ENCODE measurements at places on chromosomes 13 and 19.

GRCh38 chr13:67632590-67632989, 402.5 kb upstream of the PCDH9 start:
- DNase-seq = no peak

- no peak for DNase-seq
Measured at GRCh38 chr13:39397896-39398265, 205.1 kb downstream of the LHFPL6 start.

GRCh38 chr13:96499656-96500055, 409.7 kb downstream of the HS6ST3 start:
- DNase-seq = no peak

DNA sequence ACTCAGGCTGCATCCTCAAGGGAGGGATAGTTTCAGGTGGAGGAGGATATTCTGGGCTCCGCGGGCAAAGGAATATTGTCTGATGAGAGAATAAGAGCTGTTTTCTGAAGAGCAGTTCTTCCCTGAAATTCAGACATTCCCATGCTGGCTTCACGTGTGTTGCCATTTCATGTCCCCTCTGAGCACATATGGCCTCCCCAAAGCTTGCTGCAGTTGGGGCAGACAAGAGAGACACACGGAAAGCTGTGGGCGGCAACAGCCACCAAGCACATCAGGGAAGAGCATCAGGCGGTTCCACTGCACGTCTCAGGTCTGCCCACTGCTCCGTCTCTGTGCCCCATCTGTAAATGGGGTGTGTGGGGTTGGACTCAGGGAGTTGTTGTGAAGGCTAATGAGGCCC, 247.5 kb upstream of the TSHZ3 start:
- no peak for DNase-seq

DNA sequence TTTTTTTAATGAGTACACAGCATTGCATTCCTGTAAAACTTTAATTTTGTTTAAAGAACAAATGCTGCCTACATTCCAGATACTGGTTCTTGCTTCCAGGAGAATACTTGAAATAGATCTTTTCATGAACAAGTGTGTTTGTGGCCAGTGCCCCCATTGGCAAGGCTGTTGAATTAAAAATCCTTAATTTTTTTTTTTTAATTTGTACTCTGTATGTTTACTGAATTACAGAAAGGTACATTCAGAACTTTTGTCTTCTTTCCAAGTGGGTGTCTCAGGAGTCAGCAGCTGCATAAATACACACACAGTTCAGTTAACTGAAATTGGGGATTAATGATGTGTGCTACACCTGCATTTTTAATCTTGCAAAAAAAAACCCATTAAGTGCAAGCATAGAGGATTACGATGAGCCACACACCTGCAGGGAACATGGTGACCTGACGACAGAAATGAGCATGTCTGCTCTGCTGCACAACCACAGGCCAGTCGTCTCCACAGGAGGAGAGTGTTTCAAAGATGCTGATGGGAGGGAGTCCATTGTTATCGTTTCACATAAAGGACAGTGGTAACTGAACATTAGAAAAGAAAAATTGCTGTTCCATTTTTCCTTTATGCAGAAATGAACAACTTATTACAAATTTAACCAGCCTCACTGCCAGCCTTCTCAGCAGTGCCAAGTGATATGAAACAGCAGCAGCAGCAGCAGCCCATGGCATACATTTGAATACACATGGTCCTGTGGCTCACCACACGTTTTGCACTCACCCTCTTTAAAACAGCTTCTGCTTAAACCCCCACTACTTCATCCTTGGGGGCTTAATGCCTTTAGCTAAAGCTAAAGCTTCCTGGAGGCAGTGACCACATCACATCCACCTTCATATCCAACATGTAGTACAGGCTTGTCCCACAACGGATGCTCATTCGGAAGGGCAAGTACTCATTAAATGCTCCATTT, 72.3 kb upstream of the RFC3 start:
- DNase-seq = no peak

DNA sequence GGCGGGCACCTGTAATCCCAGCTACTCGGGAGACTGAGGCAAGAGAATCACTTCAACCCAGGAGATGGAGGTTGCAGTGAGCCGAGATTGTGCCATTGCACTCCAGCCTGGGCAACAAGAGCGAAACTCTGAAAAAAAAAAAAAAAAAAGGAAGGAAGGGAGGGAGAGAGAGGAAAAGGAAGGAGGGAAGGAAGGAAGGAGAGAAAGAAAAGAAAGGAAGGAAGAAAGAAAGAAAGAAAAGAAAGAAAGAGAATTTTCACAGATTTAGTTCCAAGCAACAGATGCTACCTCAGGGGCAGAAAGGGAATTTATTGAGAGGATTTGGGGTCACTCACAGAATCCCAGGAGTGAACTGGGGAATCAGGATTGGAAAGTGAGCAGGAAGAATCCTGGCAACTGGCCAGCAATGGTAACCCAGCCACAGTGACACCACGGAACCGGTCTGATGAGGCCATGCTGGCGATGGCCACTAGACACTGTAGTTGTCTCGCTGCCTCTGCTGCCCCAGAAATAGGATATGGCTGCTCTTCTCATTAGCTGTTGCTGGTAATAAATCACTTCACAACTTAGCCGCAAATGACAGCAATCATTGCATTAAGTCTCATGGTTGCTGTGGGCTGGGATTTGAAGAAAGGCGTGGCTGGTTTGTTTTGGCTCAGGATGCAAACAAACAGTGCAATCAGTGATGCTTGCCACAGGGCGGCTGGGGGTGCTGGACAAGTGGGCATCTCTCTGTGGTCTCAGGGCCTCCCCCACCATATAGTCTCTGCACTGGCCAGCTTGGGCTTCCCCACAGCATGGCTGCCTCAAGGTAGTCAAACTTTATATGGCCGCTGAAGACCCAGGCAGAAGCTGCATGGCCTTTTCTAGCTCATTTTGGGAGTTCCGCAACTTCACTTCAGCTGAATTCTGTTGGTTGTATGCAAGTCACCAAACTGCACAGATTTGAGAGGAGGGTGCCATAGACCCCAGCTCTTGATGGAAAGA, 5.2 kb upstream of the BCAM start:
- no peak for DNase-seq

- no peak for DNase-seq
Measured at GRCh38 chr13:65679240-65679639, 1550.9 kb downstream of the PCDH9 start.

- DNase-seq = peak; percentile 92
Measured at GRCh38 chr19:47663435-47663910, 49.7 kb upstream of the EHD2 start.

DNA sequence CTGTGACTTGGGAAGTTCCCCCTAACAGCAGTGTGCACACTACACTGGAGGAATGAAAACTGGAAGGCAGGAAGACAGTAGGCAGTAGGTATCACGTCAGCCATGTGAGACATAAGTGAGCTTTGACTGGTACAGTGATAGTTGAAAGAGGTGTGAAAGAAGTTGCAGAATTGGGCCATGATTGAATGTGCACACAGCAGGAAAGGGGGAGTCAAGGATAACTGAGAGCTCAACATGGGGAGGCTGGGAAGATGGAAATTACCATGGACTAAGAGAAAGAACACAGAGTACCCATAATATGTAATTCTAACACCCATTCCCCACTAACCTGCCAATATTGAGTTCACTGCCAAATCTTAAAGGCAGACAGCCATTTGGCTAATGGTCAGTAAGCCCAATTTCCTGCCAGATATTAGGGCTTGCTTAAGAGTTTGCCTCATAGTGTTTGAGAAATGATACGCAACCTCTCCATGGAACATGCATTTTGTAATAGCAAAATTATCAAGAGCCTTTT, 321.7 kb downstream of the DCT start:
- no peak for DNase-seq

GRCh38 chr13:98500963-98501421, 75.9 kb downstream of the STK24 start:
- no peak for DNase-seq

- no peak for DNase-seq
Measured at GRCh38 chr19:58351990-58352755, 1.1 kb downstream of the A1BG start.

DNA sequence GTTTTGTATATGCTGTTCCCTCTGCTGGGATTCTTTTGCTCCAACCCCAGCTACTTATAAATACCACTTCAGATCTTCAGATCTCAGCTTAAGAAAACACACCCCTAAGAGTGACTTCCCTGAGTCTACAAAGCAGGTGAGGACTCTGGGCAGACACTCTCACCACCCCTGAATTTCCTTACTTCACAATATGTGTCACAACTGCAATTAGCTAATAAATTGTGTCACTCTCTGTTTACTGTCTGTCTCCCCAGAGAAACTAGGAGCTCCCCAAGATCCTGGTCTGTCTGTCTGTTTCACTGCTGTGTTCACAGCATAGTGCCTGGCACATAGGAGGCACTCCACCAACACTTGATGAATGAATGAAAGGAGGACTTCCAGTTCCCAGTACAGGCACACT, 14.4 kb downstream of the CEBPA start:
- DNase-seq = no peak

- peak; percentile 100 for DNase-seq
Measured at GRCh38 chr13:41136396-41137031, 3.9 kb upstream of the KBTBD6 start.

GRCh38 chr19:34504273-34504808, 22.8 kb downstream of the WTIP start:
- DNase-seq = no peak

GRCh38 chr19:40091205-40092129, 724 bp upstream of the ZNF780A start:
- DNase-seq = no peak

- no peak for DNase-seq
Measured at GRCh38 chr19:35431145-35431807, 16.8 kb upstream of the FFAR2 start.

GRCh38 chr13:29362849-29363604, 232.5 kb downstream of the SLC7A1 start:
- DNase-seq = peak; percentile 10

DNA sequence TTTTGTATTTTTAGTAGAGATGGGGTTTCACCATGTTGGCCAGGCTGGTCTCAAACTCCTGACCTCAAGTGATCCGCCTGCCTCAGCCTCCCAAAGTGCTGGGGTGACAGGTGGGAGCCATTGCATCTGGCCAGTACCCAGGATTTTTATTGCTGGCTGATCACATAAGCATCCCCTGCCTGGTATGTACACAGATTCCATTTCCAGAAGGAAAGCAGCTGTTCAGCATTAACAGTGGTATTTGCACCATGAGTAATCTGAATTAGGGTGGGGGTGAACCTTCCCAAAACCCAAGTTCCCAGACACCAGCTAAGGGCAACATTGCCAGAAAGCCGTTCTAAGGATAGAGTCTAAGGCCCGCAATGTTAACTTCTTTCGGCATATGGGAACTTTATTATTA, 7.3 kb downstream of the ZNF555 start:
- no peak for DNase-seq

- peak; percentile 99 for DNase-seq
Measured at GRCh38 chr19:58466760-58467589, at the start of gene ZNF324. ZNF324 (plus strand) TSS chr19:58467080; CDS start chr19:58469186, 2,106 bp downstream.

DNA sequence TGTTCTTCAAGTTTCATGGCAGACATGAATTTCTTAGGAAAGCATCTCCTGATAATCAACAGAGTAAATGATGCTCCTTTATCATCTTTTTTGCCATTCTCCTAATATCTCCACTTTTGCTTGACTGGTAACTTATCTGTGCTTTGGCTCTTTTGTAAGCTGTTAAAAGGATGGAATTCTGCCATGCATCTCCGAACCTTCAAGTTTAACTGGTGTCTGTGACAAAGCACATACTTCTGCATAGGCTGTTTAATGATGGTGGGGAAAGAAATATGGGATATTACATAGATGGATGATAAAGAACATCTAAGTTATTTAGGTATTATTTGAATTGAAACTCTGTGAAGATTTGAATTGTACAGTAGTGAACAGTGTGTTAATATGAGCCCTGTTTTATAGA, 866.9 kb upstream of the SLITRK1 start:
- DNase-seq = no peak

- DNase-seq = no peak
Measured at GRCh38 chr19:1650650-1651567, 1.5 kb downstream of the TCF3 start.

DNA sequence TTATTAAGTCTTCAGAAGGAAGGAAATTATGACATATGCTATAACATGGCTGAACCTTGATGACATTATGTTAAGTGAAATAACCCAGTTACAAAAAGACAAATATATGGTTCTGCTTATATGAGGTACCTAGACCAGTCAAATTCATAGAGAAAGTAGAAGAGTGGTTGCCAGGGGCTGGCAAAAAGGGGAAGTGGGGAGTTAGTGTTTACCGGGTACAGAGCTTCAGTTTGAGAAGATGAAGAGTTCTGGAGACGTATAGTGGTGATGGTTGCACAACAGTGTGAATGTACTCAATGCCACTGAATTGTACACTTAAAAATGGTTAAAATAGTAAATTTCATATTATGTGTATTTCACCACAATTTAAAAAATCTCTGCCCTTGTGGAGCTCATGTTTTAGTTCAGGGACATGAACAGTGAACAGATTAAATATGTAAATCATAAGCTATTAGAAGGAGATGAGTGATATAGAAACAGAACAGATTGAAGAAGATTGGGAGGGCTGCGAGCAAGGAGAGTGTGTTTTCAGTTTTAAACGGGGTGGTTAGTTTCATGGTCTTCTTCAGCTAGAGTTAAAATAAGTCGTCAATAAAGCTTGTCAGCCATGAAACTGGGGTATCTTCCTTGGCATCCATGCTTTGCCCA, 355.2 kb downstream of the KCNRG start:
- DNase-seq = no peak

DNA sequence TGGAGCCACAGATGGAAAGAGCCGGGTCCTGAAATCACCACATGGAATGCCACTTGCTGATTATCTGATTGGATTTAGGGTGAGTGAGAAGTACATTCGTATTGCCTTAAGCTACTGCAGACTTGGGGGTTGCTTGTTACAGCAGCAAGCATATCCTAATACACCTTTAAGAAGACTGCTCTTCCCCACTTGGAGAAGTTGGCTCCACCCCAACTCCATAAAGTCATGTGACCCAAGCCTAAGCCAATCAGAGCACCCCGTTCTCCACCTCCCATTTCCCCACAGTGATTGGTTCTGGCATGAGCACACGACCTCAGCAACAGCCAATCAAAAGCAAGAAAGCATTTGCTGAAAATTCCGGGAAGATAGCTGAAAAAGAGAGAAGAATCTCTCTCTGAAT, 23.1 kb downstream of the CACNA1A start:
- no peak for DNase-seq

GRCh38 chr13:26987486-26988013, 184.1 kb downstream of the USP12 start:
- no peak for DNase-seq

DNA sequence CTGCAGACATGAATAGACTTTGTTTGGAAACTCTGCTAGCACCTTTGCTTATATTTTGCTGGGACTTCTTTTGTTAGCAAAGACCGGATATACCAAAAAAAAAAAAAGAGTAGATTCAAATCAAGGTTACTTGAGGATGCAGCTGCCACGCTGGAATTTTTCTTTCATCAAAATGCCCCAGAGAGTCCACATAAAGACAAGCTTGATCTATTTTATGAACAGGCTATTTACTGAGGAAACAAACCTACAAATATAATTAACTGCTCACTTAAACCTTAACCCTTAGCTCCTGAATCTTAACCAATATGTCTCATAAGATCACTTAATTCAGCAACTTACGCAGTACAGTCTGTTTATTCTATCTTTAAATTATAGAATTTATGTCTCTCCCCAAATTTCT, 27.1 kb upstream of the DOCK9 start:
- no peak for DNase-seq

GRCh38 chr13:80389073-80390038, 48.4 kb upstream of the SPRY2 start:
- no peak for DNase-seq
